ENCODE measurements at places on chromosomes 16 and 17.
A peak's percentile ranks its signal among the peaks of the same experiment; 100 is the strongest.

DNA sequence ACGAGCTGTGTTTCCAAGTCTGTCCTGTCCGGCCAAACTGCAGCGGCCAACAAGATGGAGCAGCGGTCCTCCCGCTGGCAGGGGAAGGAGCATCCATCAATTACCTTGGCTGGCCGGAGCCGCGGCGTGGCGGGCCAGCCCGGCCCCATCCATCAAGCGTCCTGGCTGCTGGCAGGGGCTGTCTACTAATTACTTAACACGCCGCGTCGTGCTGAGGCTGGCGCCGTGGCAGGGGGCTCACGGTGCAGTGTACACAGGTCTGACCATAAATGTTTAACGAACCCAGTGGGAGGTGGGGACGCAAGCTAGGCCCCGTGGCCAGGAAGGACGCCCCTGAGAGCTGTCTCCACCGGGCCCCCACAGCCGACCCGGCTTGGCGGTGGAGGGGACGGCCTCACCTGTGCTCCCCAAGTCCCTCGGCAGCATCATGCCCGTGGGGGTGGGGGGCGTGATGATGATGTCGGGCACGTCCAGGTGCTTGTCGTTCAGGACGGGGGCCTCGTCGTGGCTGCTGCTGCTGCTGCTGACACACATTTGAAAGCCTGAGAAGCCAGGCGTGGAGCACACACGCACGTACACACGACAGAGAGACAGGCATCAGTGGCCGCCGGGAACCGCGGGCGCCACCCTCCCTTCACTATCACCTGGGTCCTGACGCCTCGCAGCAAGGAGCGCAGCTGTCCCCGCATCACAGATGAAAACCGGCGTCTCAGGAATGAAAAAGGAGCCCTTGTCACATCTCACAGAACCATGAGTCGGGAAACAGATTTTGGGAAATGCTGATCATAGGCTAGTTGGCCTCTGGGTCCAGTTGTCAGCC is 21.2 kb upstream of the GINS2 start:
- DNase-seq = no peak

GRCh38 chr16:65278874-65279273 is 157.0 kb upstream of the CDH11 start:
- DNase-seq = no peak

GRCh38 chr16:85144026-85144915 is 32.0 kb upstream of the CIBAR2 start:
- DNase-seq = no peak

DNA sequence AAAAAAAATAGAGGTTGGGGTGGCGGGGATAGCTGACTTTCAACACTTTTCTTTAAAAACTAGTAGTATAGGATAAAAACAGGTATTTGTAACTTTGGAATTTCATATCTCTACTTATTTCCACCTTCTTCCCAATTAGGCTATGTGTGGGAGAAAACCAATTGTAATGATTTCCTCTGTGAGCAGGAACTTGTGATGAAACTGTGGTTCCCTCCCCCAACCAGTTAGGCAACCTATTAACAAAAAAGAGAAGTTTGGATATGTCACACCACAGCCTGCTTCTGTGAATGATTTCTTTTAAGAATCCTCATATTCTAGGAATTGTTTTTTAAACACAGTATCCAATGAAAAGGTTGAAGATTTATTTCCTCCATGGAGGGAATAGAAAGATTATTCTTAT is 1.9 kb downstream of the IGSF6 start:
- DNase-seq = no peak

GRCh38 chr16:57791893-57792461 is 10.3 kb downstream of the KIFC3 start:
- DNase-seq = no peak

- peak; percentile 45 for DNase-seq
Observed at GRCh38 chr16:3020247-3020603, at the start of gene TNFRSF12A. Gene TNFRSF12A, plus strand, starts transcription at chr16:3020368. Its CDS starts 30 bp downstream, at chr16:3020398.

DNA sequence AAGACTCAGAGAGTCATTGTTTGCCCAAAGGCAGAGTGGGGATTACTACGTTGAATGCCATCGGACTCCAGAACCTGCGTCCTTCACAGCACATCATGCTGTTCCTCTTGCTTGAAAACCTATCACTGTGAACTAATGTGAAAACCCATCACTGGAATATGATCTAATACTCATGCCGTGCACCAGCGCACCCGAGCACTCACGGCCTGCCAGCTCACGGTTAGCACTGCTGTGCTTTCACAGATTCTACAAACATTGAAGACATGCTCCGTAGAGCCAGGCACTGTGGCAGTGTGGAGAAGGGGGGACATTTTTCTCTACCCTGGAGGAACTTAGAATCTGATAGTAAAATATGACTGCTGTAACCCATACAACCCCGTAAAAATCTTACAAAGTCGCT is 350.4 kb downstream of the C16orf95 start:
- DNase-seq = no peak

- no peak for DNase-seq
Observed at GRCh38 chr17:71251276-71251675, 869.5 kb upstream of the SOX9 start.

GRCh38 chr16:970766-971581 is at the start of gene LMF1:
Gene LMF1, minus strand, starts transcription at chr16:970984. Its CDS starts 4 bp downstream, at chr16:970980.
- DNase-seq = peak; percentile 67

DNA sequence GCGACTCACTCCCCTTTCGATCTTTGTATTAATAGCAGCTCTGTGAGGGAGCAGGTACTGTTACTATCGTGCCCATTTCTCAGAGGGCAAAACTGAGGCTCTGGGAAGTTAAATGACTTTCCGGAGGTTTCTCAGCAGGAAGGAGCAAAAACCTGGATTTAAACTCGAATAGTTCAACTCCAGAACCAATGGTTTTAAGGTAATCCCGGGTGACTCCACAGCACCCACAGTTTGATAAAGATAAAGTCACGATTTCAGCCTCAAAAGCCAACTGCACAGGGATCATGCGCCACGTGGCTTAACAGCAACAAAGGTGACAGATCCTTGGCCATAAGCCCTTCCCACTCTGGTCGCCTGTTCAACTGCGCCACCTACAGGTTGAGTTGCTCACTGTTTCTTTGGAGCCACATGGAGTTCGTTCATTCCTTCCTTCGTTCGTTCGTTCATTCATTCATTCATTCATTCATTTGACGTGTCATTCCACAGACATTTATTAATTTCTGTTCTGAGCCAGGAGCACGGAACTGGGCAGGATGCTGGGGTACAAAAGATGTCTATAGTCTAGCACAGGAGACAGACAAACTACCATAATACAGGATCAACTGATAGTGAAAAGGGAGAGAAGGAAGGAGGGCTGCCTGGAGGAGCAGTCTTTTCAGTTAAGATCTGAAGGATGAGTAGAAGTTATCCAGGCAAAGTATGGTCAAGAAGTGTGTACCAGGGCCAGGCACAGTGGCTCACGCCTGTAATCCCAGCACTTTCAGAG is 134.8 kb downstream of the HS3ST2 start:
- peak; percentile 10 for DNase-seq

GRCh38 chr16:52193441-52193840 is 353.5 kb downstream of the TOX3 start:
- no peak for DNase-seq

DNA sequence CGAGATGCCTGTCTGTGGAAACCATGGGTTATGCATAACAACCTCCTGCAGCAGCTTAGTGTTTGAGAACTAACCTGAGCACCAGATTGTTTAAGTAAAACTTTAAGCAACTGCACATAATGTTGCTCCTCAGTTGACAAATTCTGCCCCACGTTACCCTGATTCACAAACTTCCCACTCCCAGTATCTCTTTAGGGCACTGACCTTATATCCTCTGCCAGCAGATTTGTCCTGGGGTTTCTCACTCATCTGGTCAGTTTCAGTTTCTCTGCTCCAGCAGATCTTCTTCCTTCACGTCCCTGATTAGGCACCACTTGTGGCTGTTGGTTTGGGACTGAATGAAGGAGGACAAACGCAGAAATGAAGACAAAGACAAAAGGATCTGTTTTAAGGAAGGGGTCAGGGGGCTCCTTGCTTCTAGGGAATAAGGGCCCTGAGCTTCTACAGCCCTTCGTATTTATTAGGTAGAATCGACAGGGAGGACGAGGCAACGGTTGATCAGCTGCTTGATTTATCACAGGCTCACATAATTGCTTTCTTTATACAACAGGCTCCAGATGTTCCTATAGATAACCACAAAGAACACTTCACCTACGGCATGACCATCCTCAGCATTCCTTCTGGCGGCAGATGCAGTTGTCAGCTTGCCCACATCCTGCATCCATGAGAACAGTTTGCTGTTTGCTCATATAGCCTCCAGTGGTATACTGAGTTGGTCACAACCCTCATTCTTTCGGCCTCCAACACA is 13.5 kb upstream of the ZNF689 start:
- DNase-seq = no peak

GRCh38 chr17:82334622-82335394 is 1.2 kb upstream of the SECTM1 start:
- DNase-seq = no peak

GRCh38 chr17:73595479-73595878 is 48.8 kb downstream of the SDK2 start:
- DNase-seq = peak; percentile 31

- DNase-seq = peak; percentile 97
Observed at GRCh38 chr17:2511462-2512369, at the start of gene METTL16. Gene METTL16, minus strand, starts transcription at chr17:2511888. Its CDS starts 9,557 bp downstream, at chr17:2502331.

DNA sequence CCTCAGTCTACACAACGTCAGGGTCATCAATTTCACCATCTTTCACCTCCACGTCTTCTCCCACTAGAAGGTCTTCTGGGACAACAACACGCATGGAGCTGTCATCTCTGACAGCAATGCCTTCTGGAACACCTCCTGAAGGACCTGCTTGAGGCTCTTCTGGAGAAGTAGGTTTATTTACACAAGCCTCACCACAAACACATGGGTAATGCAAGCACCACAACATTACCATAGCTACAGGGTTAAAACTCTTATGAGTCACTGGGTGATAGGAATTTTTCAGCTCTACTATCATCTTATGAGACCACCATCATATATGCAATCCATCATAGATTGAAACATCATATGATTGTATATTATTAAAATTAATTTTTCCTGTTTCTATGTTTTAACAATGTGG is 215.4 kb downstream of the CHD9NB start:
- DNase-seq = no peak

GRCh38 chr17:45942284-45942683 is 47.9 kb downstream of the MAPT start:
- DNase-seq = peak; percentile 19

GRCh38 chr16:75621170-75621477 is 2.0 kb downstream of the ADAT1 start:
- DNase-seq = no peak

- DNase-seq = peak; percentile 87
Observed at GRCh38 chr16:24748242-24748641, 18.8 kb downstream of the TNRC6A start.

GRCh38 chr16:70508752-70509151 is 14.6 kb downstream of the COG4 start:
- no peak for DNase-seq

- no peak for DNase-seq
Observed at GRCh38 chr17:72479113-72479512, 358.3 kb downstream of the SOX9 start.

GRCh38 chr16:75471723-75472633 is 7.5 kb upstream of the TMEM170A start:
- no peak for DNase-seq

- no peak for DNase-seq
Observed at GRCh38 chr17:77679589-77679988, 278.9 kb upstream of the TNRC6C start.

GRCh38 chr16:71449020-71449419 is 7.2 kb upstream of the TLE7 start:
- DNase-seq = no peak

- peak; percentile 58 for DNase-seq
Observed at GRCh38 chr16:54459509-54460262, 173.1 kb upstream of the IRX3 start.

DNA sequence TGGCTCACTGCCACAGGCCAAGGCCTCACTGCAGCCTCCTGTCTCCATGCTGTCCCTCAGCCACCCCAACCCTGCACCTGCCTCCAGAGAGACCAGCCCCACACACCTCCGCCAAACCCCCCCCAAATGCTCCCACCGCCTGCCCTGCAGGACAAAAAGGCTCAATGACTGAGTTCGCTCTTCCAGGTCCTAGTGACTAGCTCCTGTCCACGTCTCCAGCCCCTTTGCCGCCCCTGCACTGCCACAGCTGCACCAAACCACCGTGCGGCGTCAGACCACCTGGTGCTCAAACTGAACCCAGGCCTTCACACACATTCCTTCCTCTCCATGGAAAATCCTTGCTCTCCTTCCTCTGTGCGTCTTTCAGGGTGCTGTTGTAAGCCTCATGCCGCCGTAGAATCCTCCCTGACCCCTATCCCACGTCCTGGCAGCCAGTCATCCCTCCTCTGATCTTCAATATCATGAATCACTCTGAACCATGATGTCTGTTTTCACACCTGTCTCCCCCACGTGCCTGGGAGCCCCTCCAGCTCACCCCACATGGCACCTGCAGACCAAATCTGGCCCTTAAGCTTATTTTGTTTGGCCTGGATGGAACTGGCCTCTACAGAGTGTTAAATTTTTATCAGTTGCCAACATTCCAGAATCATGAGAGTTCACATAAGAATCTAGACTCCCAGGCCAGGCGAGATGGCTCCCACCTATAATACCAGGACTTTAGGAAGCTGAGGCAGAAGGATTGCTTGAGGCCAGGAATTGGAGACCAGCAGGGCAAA is 4.3 kb upstream of the GSG1L start:
- no peak for DNase-seq

DNA sequence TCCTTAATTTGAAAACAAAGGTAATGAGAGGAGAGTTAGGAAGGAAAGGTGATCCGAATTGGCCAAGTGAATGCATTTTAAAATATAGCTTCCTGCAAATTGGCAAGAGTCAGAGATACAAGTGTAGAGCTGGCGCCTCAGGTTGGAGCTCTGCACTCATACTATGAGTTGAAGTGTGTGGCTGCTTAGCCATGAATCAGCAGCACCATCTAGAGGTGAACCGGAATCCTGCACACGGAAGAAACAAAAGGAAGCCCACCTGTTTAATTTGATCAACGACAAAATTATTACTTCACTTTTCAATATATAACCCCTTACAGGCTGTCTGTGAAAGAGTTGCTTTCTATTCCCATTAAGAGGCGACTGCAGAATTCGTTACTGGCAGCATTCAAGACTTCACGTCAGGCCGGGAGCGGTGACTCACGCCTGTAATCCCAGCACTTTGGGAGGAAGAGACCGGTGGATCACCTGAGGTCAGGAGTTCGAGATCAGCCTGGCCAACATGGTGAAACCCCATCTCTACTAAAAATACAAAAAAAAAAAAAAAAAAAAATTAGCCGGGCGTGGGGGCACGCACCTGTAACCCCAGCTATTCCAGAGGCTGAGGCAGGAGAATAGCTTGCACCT is 1253.7 kb upstream of the CDH8 start:
- DNase-seq = no peak

GRCh38 chr16:58882292-58882691 is 148.2 kb upstream of the GOT2 start:
- no peak for DNase-seq

- DNase-seq = no peak
Observed at GRCh38 chr17:29246628-29247027, at the start of gene CRYBA1. Gene CRYBA1, plus strand, starts transcription at chr17:29246859. Its CDS starts 5 bp downstream, at chr17:29246864.

GRCh38 chr16:76194616-76195015 is 82.6 kb upstream of the CNTNAP4 start:
- no peak for DNase-seq

GRCh38 chr17:34755981-34756636 is 176.7 kb downstream of the TMEM132E start:
- DNase-seq = no peak

GRCh38 chr16:2816751-2817339 is at the start of gene PRSS21:
Gene PRSS21, plus strand, starts transcription at chr16:2817237. Its CDS starts 32 bp downstream, at chr16:2817269.
- no peak for DNase-seq

Data from GM04504 (cell line).